SHP77 (cell line): ENCODE measurements at places on chromosomes 4 and X.

DNA sequence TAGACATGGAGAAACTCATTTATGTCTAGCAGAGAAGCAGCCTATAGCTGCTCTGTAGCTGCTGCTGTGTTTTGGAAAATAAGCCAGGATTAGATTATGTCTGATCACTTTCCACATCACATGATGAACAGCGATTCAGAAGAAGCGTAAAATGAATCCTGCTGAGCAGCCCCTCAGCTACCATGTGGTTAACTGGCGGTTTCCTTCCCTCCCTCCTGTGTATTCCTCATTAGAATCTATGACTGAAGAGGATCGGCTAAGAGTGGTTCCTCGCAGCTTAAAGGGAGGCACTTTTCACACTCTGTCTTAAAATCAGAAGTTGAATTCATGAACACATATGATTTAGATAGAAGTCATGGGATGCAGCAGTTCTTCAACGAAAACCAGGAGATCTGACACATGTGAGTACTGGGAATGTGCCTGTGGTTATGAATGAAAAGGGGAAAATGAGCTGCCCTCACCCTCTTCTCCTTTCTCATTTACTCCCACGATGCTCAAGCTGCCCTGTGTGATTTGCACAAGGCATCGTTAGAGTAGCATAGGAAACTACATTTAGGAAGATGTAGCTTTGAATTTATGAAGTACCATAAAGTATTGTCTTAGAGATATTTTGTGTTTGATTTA is at the start of gene PPEF1:
PPEF1 (plus strand) TSS at position 220 of the 624 bp plus-strand sequence; CDS start at position 356, 136 bp downstream.
- DNase-seq = no peak

GRCh38 chrX:45628041-45628440 is 427.4 kb upstream of the DIPK2B start:
- no peak for DNase-seq

DNA sequence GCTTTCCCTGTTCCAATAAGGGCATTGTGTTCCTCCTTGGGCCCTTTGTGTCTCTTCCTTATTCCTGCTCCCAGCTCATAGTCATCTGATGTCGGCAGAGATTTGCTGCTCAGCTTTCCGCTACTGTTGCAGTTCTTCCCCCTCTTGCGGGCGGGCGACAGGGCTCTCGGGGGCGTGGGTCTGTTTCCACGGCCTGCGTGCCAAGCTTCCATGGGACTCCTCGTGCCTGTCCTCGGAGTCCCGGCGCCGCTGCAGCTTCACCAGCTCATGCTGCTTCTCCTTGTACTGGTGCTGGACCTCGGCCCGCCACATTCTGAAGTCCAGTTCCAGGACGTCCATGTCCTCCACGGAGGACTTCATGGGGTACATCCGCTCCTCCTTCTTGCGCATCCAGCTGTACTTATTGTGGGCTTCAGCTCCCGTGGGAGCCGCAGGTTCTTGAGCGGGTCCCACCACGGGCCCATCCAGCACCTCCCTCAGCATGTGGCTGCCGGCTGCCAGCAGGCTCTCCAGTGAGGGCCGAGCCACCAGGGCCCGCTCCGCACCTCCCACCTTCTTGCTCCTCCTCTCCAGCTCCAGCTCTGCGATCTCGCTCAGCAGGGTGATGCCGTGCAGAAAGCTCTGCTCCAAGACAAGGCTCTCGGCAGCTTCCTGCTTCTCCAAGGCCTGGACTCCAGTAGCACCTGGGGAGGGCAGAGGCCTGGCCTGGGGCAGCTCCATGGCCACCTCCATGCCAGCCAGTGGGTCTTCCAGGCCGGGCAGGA is 74.1 kb upstream of the UCP1 start:
- DNase-seq = no peak

DNA sequence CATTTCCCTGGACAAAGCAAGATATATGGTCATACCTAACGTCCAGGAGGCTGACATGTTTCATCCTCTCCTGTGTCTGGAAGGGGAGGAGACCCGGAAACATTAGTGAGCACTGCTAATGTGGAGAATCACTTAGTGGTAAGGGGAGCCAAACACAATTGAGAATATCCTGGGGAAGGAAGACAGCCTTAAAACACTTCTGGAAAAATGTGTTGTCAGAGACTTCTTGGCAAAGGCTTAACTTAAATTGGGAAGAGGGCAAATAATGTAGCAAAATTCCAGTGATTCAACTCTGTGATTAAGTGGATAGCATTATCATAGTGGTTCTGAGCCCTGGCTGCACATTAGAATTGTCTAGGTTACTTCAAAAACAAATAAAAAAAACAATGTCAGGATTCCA is 39.5 kb downstream of the SPARCL1 start:
- DNase-seq = no peak

- DNase-seq = no peak
Observed at GRCh38 chrX:50697691-50698090, 116.3 kb downstream of the SHROOM4 start.

DNA sequence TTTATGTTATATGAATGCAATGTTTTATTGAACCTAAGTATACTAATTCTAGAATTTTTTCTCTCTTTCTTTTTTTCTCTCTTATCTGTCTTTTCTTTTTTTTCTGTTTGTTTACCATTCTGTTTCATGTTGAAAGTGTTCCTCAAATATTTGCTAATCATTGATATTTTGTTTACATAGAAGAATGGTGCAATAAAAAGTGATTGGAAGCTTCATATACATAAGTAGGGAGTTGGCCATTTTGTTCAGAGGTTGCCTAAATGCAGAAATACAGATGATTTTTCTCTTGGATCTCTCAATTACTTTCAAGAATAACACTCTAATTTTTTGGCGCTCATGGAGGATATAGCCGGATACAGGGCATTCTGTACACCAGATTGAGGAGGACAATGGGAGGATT is 5.7 kb upstream of the SERTM2 start:
- no peak for DNase-seq

DNA sequence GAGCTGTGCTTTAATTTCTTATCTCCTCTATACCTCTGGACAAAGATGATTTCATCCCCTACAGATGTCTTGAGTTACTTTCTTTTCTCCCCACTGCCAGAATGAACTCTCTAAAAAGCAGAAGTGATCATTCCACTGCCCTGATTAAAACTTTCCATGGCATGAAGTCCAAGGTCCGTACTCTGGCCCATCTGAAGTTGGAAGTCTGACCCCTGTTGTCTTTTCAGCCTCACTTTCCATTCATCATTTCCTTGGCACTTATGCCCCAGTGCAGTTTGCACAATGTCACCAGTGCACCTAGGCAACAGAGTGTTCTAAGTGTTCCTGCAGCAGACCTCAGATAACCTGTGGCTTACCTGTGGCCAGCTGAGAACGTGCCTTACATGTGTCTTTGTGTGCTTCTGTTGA is 242.4 kb downstream of the FRAS1 start:
- DNase-seq = no peak

DNA sequence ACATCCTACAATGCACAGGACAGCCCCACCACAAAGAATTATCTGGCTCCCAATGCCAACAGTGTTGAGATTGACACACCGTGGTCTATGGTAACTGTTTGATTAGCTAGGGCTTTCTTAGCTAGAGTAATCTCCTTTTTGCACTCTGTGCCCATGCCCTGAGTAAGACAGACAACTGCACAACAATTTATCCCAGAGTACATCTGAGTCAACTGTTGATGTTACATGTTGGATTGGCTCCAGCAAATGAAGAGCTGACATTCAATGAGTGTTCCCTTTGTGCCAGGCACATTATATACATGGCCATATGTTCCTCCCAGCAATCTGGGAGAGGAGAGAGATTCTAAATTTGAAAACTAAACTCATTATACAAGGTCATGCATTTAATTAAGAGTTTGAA is 3.9 kb upstream of the FAM9C start:
- no peak for DNase-seq

DNA sequence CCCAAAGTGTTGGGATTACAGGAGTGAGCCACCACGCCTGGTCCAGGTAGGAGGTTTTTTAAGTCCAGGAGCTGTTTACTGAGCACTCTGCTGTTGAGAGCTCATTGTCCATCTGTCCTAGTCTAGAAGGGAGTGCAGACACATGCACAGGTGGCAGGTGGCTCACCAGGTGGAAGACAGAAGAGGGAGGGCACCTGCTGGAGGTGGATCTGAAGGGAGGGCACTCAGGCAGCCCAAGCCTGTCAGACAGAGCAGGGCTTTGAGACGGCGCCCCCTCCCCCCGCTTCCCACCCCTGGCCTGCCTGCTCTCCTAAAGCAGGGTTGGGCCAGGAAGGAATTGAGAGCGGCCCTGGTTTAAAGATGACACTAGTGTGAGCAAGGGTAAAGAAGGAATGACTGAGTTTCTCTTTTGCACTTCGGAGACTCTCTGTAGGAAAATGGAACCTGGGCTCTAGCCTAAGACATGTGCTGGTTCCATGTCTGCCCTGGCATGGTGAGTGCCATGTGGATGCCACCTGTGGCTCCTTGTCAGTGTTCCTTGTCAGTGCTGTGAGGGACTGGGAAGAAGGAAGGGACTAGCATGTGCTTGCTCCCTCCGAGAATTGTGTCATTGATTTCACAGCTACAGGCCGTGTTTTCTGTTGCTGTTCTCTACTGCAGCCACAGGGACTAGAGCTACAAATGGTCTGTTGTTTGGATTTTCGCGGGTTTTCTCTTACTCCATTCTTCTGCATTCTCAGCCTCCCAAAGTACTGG is 108.6 kb downstream of the TNIP2 start:
- DNase-seq = no peak
